ENCODE measurements at places on chromosomes 3 and 15.

DNA sequence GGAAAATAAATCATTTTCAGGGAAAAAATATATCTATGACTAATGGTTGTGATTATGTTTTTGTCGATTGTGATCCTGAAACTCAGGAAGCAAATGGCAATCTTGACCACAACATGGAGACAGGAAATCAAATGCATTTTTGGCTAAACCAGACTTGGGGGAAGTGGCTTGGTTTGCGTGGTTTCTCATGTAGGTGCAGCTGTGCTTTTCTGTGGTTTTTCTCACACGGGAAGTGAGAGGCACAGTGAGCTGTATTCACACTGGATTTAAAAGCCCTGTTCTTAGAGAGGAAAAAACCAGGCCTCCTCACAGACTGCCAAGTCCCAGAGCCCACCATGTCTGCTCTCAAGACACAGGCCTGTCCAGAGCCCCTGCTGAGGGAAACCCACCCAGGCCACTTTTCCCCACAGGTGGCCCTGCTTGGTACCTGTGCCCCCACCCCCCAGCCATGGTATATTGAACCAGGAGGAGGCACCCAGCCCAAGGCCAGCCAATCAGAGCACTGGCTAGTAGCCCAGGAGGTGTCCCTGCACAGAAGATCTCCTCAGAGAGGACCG is 46.1 kb downstream of the BTD start:
- DNase-seq: no peak

DNA sequence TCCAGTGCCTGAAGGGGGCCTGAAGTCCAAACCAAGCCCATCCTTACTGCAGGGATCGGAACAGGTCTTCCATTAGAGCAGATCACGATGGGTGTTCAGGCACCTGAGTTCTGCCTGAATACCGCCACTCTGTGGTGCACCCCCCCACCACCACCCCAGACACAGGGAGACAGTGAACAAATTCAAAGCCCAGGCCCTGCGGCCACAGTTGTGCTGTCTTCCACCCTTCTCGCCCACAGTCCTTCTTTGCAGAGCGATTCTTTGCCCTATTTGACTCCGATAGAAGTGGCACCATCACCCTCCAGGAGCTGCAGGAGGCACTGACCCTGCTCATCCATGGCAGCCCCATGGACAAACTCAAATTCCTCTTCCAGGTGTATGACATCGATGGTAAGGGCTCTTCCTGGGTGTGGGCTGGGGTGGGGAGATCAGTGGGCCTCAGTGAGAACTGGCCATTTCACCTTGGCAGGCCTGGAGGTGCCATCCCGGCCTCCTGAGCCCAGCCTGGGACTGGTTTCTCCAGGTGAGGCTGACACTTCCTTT is 13.6 kb downstream of the NOX5 start:
- DNase-seq: no peak

DNA sequence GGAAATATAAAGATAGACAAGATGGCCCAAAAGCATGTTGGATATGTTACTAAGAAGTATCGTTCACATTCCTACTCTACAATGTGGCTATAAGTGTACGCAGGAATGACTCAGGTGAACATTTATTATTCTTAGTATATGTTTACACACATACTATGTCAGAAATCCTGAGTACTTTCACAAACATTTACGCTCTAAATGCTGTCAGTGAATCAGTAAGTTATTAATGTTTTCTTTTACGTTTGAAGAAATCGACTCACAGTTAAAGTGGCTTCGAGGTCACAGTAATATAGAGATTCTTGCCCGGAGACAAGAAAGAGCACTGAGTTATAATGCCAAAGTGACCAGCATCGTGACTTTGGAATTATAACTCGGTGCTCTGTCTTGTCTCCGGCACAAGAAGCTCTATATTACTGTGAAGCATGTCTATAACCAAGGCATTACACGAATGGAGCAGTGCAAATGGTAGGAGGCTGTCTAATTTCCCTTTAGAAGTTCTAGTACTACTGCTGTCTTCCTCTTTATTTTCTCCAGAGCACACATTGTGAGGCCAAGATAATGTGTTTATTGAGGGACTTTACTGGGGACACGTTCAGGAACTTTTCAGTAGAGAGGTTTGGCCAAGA is 61.8 kb upstream of the P3H2 start:
- DNase-seq: no peak

- DNase-seq: no peak
These were observed 105.5 kb downstream of the SLC25A26 start for GRCh38 chr3:66326340-66326739.

GRCh38 chr3:14774431-14774830 is 44.3 kb upstream of the FGD5 start:
- peak; percentile 51 for DNase-seq

Measured in left forelimb (tissue), 1 donor.